ENCODE measurements at places on chromosomes 3 and 15. TPM values are rescaled to one million over a fixed set of nuclear protein-coding genes. Genes with fewer than 3 reads are reported as not detected.

The PAQR5 gene
- 102 TPM for total RNA-seq

The REC114 gene
- total RNA-seq = not detected

The NR2E3 gene
- 0.31 TPM for total RNA-seq

The AHSG gene
- total RNA-seq = 0.13 TPM

The MYZAP gene
- total RNA-seq = 1.3 TPM

The ADPRH gene
- total RNA-seq = 3.0 TPM

The PCLAF gene
- total RNA-seq = 177 TPM

The GPR87 gene
- 2.7 TPM for total RNA-seq

The GCNT3 gene
- total RNA-seq = 123 TPM

The ADGRG7 gene
- not detected for total RNA-seq

The TGM5 gene
- not detected for total RNA-seq

The KLHL40 gene
- total RNA-seq = not detected

The TNFAIP8L3 gene
- total RNA-seq = 34.7 TPM

The P2RY12 gene
- not detected for total RNA-seq

The PAK6 gene
- 0.17 TPM for total RNA-seq

The GOLGA8G gene
- total RNA-seq = not detected

The ECE2 gene
- not detected for total RNA-seq

The CHRM5 gene
- total RNA-seq = 0.02 TPM

The DPP8 gene
- 32.0 TPM for total RNA-seq

The NTRK3 gene
- total RNA-seq = 24.0 TPM

The LXN gene
- total RNA-seq = 50.4 TPM

The ITIH3 gene
- not detected for total RNA-seq

The GOLGA8T gene
- 1.7 TPM for total RNA-seq

The CRTC3 gene
- total RNA-seq = 24.9 TPM

The DNASE1L3 gene
- total RNA-seq = not detected

The ALPK3 gene
- 0.10 TPM for total RNA-seq

The ALDH1A2 gene
- 1.1 TPM for total RNA-seq

The SIDT1 gene
- 0.46 TPM for total RNA-seq

The LRTM1 gene
- total RNA-seq = not detected

The XRN1 gene
- total RNA-seq = 5.3 TPM

The BCHE gene
- 1.0 TPM for total RNA-seq

The SCAANT1 gene
- not detected for total RNA-seq

The PPIP5K1 gene
- total RNA-seq = 3.8 TPM

The BTLA gene
- not detected for total RNA-seq

The VGLL3 gene
- 12.1 TPM for total RNA-seq

The KLF13 gene
- 116 TPM for total RNA-seq

The CACNA1D gene
- total RNA-seq = 1.2 TPM

The A4GNT gene
- total RNA-seq = not detected

The ABHD14A gene
- total RNA-seq = 16.8 TPM

The PLSCR2 gene
- not detected for total RNA-seq

The TM4SF4 gene
- total RNA-seq = 42.5 TPM

The RLBP1 gene
- total RNA-seq = 0.13 TPM

The ALDH1L1 gene
- total RNA-seq = 0.30 TPM

The NAALADL2 gene
- total RNA-seq = not detected

The UPK1B gene
- total RNA-seq = 14.3 TPM

The EXD1 gene
- not detected for total RNA-seq

Data from A549 treated with Hydrocortisone at 1 μM for 4 hours (cell line).